ENCODE measurements at places on chromosomes 7 and 10. TPM values are rescaled to one million over a fixed set of nuclear protein-coding genes. Genes with fewer than 3 reads are reported as not detected.

DNA sequence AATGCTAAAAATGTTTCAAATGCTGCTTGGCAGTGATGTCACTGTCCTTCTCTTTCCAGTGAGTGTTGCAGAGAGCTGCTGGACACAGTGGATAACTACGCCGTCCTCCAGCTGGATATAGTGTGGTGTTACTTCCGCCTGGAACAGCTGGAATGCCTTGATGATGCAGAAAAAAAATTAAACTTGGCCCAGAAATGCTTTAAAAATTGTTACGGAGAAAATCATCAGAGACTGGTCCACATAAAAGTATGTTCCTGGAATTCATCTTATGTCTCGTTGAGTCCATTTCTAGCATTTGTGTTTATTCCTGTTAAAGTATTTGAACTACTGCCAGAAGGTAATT, 25.2 kb downstream of the NUB1 start:
- H3K27ac ChIP-seq: no peak overlapping the region
- H3K4me3 ChIP-seq: no peak overlapping the region
- no peak for DNase-seq

OR9A2 gene
- not detected for total RNA-seq

AKR1C2 gene
- total RNA-seq: 3.2 TPM

PDE1C gene
- 2.8 TPM for total RNA-seq

DNA sequence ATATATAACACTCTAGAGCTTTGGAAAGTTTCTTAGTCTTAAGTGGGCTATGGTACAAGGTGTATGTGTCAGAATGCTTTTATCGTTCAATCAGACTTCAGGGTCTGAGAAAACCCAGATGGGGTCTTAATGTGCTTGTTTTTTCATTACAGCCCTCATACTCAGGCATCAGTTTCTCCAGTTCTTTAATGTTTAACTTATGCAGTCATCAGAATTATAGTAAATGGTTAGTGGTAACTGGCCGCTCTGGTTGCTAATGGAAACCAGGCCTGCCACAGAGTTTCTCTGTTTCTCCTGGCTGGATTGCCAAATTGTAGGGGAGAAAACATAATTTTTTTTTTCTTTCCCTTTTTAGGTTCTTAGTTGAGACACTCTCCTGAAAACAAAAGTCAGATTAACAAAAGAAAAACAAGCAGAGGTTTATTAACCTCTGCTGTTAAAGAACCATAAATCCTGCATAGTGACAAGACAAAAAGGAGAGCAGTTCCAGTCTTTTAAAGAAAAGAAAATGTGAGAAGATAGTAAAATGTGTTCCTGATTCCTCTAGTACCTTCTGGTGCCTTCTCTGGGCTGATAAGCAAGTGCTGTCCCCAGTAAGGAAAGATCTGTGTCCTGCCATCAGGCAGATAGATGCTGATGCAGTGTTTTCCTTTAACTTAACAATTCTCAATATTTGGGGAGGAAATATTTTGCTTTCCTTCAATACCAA, 21.5 kb upstream of the GHITM start:
- H3K27me3 ChIP-seq: no peaks in the 10 kb centered on the region
- no peak overlapping the region for H3K27ac ChIP-seq
- no peak for DNase-seq
- no peaks in the 10 kb centered on the region for H3K4me1 ChIP-seq
- no peaks in the 10 kb centered on the region for H3K36me3 ChIP-seq

- no peaks in the 10 kb centered on the region for H3K4me1 ChIP-seq
- no peaks in the 10 kb centered on the region for H3K36me3 ChIP-seq
- H3K4me3 ChIP-seq: no peak overlapping the region
- no peak overlapping the region for H3K27ac ChIP-seq
- H3K27me3 ChIP-seq: no peaks in the 10 kb centered on the region
Measured at GRCh38 chr10:86644152-86644793, 10.1 kb upstream of the OPN4 start.

DNA sequence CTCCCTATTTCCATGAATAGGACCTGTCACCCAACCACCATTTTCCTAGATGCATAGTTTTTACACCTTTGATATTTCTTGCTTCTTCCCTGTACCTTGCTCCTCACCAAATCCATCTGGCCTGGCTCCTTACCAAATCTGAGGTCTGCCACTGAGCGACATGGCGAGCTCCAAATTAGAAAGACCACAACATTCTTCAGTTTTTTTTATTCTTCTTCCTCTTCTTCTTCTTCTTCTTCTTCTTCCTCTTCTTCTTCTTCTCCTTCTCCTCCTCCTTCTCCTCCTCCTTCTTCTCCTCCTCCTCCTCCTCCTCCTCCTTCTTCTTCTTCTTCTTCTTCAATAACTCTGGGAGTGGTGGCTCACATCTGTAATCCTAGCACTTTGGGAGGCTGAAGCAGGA, 7.1 kb downstream of the CPED1 start:
- no peak overlapping the region for H3K27ac ChIP-seq
- no peak for DNase-seq
- H3K36me3 ChIP-seq: no peaks in the 10 kb centered on the region
- H3K4me1 ChIP-seq: no peaks in the 10 kb centered on the region
- peaks cover 24% of the 10 kb centered on the region for H3K27me3 ChIP-seq

DNA sequence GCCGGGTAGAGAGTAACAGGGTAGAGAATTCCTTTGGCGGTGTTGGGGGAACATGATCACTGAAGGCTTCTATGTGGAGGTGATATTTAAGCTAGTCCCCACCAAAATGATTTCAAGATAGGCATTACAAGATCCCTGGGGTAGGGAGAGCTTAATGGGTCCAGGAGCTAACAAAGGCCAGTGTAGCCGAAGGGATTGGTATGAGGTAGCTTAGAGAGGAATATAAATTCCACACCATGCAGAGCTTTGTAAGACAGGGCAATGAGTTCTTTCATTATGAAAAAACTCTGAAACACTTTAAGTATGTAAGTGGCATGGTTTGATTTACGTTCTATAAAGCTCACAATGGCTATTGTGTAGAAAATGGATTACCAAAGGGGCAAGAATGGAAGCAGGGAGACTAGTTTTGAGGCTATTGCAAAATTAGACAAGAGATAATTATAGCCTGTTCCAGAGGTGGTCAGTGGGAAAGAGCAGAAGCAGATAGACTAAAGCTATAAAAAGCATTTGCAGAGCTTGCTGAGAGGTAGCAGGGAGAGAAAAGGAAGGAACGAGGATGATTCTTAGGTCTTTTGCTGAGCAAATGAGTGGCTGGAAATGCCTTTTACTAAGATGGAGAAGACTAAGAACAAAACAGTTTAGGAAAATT, 119.7 kb upstream of the SLC25A13 start:
- no peaks in the 10 kb centered on the region for H3K36me3 ChIP-seq
- no peaks in the 10 kb centered on the region for H3K4me1 ChIP-seq
- DNase-seq: no peak
- H3K27me3 ChIP-seq: no peaks in the 10 kb centered on the region
- H3K27ac ChIP-seq: no peak overlapping the region

DNA sequence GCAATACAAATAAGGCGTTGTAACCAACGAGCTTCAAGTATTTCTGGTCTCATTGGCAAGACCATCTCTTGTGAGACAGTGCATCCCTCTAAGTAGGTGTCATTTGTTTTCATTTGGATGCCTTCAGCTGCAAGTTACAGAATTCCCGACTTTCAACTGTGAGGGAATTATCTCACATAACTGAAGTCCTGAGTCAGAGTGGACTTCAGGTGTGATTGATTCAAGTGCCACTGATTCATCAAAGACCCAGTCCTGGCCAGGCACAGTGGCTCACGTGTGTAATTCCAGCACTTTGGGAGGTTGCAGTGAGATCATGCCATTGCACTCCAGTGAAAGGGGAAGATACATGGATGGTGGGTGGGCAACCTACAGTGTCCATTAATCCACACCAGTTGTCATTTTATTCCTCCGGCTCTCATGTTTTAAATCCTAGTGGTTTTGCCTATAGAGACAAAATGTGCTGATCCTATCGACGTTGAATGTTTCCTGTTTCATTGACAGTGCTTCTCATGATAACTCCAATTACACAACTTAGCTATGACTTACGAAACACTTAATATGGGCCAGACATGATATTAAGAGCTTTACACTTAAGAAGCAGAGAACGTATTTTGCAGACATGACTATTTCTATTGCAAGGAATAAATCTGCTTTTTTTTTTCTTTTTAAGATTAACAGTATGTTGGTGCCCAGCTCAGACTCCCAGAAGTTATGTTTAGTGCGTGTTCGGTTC, 268.0 kb downstream of the FRMD4A start:
- no peak for DNase-seq
- H3K36me3 ChIP-seq: no peaks in the 10 kb centered on the region

EFCAB10 gene
- total RNA-seq: not detected

DNA sequence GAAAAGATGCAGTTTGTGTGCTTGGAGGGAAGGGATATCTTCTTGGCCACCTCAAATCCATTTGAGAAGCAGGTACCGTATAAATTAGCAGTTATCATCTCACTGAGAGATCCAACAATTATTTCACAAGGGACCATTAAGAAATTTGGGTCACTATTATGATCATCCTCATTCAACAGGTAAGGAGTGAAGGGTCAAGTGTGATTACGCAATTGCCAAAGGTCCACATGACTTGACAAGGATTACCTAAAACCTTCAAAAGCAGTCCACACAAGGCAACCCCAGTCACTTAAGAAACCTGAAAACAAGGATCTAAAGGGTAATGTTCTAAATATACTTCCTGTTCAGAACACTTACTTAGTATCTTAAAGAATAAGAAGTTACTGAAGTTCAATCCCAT, 27.4 kb downstream of the CCDC6 start:
- no peaks in the 10 kb centered on the region for H3K36me3 ChIP-seq
- DNase-seq: no peak
- peaks cover 11% of the 10 kb centered on the region for H3K4me1 ChIP-seq
- no peaks in the 10 kb centered on the region for H3K27me3 ChIP-seq
- no peak overlapping the region for H3K4me3 ChIP-seq

DNA sequence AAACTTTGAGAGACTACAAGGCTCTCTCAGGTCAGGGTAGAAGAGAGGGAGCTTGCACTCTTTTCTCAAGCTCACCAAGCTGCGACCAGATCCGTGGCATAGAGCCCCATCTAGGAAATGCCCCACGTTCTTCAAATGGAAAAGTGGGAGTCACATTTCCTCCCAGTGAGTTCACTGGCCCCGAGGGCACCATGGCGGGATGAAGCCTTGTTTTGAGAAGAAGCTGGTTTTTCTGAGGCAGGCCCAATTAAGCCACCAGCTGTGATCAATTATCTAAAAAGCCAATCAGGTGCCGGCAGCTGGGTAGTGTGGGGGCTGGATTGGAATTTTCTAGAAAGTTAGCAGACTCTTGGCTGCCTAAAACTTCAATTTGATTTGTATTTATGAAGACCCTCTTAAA, 101.4 kb downstream of the ZNF365 start:
- H3K4me3 ChIP-seq: no peak overlapping the region
- H3K27me3 ChIP-seq: no peaks in the 10 kb centered on the region
- no peaks in the 10 kb centered on the region for H3K36me3 ChIP-seq
- no peaks in the 10 kb centered on the region for H3K4me1 ChIP-seq
- no peak overlapping the region for H3K27ac ChIP-seq

C10orf143 gene
- 1.6 TPM for total RNA-seq

KCNIP2 gene
- 1.2 TPM for total RNA-seq

DNA sequence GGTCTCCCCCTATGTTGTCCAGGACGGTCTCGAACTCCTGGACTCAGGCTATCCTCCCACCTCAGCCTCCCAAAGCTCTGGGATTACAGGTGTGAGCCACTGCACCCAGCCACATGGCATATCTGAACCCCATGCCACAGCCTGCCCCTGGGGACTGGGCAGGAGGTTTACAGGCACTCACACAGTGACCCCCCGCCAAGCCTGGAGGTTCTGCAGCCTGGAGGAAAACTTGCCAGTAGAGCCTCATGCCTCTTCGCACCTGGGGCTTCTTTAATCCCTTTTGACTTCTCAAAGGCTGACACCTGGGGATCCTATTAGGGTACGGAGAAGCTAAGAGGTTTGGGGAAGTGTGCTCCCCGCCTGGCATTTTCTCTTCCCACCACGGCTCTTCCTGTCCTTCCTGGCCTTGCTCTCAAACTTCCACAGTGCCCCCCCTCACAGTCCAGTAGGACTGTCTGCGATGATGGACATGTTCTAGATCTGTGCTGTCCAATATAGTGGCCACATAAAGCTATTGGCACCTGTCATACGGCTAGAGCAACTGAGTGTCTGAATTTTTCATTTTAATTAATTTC, 11.4 kb upstream of the KCP start:
- no peaks in the 10 kb centered on the region for H3K36me3 ChIP-seq
- DNase-seq: no peak
- no peaks in the 10 kb centered on the region for H3K27me3 ChIP-seq
- no peak overlapping the region for H3K4me3 ChIP-seq

DNA sequence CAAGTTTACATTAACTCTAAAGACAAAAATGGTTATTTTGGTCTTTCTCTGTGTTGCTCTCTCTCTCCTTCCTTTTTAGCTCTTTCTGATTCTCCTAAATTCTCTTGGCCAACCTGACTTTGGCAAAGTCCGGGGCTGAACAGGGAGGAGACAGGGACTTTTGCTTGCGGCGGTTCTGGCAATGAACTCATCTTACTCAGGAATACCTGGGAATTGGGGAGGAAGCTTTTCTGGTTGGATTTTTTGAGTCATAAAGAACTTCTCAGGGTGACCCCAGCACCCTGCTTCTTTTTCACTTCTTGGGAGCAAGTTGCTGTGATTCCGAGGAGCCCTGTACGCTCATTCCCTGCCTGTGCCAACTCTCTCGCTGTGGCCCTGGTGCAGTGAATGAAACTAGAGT, 16.0 kb downstream of the GATA3 start:
- no peak overlapping the region for H3K4me3 ChIP-seq
- no peaks in the 10 kb centered on the region for H3K27me3 ChIP-seq
- no peaks in the 10 kb centered on the region for H3K4me1 ChIP-seq
- H3K27ac ChIP-seq: no peak overlapping the region
- no peak for DNase-seq

GRID1 gene
- total RNA-seq: 0.86 TPM

DNA sequence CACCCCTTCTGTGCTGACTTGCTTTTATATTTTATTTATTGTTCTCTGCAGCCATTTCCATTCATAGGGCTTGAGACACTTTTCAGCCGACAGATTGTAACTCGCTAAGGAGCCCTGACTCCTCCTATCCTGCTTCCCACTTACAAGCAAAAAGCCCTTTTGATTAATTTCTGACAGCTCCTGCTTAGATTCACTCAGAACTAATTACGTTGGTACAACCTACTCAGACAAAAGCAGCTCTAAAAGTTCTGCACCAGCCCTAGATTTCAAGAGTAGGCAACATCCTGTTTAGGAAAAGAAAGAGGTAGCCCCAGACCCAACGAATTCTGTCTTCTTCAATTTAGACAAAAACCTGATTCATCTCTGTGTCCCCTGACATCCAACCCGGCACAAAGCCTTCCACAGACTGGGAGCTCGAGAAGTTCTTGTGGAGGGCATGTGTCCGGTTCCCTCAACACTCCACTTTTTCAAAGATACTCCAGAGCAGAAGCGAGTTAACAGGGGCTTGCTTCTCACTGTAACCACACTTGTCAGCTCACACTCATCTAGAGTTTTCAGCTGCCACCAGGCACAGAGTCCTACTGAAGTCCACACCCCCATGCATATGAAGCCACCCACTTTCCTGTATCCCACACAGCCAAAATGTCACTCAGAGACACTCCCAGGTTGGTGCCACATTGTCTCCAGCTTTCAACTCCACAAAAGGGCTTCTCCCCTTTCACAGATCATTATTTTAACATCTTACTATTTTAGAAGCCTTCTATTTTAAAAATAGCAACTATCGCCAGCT, 113.6 kb upstream of the NFE2L3 start:
- no peak overlapping the region for H3K4me3 ChIP-seq
- H3K27ac ChIP-seq: no peak overlapping the region
- no peak for DNase-seq

MMRN2 gene
- total RNA-seq: 4.9 TPM

DKK1 gene
- total RNA-seq: not detected

- H3K4me1 ChIP-seq: no peaks in the 10 kb centered on the region
- DNase-seq: no peak
- H3K36me3 ChIP-seq: no peaks in the 10 kb centered on the region
- H3K27me3 ChIP-seq: no peaks in the 10 kb centered on the region
- H3K27ac ChIP-seq: no peak overlapping the region
Measured at GRCh38 chr10:52906046-52906445, 133.5 kb upstream of the MBL2 start.

Measured in pancreas (tissue), 10 donors.